Cardiac fibroblast (primary cell): ENCODE measurements at places on chromosomes 12 and 14.
A peak's percentile ranks its signal among the peaks of the same experiment; 100 is the strongest.

- DNase-seq: peak; percentile 76
Observed at GRCh38 chr12:106223485-106224354, 24.1 kb downstream of the CKAP4 start.

- DNase-seq: no peak
Observed at GRCh38 chr12:53601296-53601847, 24.8 kb downstream of the ATF7 start.

DNA sequence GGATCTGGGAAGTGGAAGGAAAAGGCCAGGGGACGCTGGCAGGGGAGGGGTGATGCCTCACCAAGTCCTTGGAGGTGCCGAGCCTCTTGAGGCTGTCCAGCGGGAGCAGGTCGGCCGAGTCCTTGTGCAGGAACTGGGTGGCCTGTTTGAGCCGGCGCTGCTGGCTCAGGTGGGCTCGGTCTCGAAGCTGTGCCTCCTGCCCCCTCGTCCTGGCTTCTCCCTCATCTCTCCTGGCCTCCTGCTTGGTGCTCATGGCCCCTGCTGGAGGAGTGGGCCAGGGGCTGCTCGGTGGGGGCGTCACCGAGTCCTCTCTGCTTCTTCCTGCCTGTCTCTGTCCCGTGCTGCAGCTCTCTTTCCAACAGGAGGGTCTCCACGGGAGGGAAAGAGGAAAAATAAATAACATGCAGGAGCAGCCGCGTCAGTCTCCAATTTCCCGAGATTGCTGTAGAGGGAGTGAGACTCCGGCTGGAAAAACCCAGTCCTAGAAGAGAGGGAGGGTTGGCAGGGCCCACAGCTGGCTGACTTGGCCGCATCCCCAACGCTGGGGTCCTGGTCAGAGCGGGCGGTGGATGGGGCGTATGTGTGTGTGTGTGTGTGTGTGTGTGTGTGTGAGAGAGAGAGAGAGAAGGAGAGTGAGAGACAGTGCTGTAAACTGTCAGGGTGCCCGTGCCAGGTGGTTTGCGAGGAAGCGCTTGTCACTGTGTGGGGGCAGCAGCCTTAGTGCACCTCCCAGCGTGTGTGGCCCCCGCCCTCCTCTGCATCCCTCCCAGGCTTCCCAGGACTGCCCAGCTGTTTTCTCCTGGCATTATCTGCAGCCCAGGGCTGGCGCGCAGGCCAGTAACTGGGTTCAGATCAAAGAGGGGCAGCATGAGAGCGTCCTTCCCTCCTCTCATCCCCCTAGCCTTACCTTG lies at the start of gene NRIP2:
NRIP2 (minus strand) TSS at position 455 of the 911 bp plus-strand sequence; CDS start at position 403, 52 bp downstream.
- peak; percentile 82 for DNase-seq

DNA sequence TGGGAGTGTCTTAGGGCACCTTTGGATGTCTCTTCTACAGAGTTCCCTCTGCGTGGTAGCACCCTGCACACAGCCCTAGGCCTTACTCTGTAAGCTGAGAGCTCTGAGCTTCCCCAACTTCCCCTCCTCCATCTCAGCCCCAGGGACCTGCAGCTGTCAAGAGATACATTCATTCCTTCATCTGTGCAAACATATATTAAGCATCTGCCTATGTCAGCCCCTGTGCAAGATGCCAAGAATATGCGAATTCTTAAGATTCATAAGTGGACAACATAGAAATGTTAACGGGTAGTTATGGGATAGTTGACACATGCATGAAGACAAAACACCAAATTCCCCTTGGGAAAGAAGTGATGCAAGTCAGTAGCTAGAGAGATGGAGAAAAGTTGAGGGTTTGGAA lies 190.8 kb downstream of the SLC41A2 start:
- peak; percentile 22 for DNase-seq

GRCh38 chr12:119134284-119135072 lies 44.3 kb upstream of the HSPB8 start:
- DNase-seq: no peak

- DNase-seq: peak; percentile 36
Observed at GRCh38 chr12:122031342-122032216, 9.9 kb downstream of the BCL7A start.

GRCh38 chr12:124720681-124721500 lies 142.8 kb downstream of the SCARB1 start:
- peak; percentile 80 for DNase-seq

DNA sequence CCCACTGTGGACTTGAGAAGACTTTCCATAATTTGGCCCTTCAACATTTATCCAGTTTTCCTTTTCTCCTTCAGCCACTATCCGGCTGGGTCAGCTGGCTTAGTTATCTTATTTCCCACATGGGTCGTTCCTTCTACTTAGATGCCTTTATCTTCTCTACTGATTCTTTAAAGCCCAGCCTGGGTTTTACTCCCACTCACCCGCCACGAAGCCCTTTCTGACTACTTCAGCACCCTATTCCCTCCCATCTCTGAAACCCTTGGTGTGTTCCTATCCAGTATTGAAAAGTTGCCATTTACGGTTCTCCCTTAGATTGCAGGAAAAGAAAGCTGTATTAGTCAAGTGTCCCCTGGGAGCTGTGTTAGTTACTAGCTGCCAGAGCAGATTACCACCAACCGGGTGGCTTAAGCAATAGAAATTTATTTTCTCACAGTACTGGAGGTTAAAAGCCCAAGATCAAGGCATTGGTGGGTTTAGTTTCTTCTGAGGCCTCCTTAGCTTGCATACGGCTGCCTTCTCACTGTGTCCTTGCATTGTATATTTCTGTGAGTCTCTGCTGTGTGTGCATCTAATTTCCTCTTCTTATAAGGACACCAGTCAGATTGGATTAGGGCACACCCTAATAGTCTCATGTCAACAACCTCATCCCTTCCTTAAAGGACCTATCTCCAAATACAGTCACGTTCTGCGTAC lies 105.5 kb downstream of the GPATCH2L start:
- DNase-seq: peak; percentile 85

DNA sequence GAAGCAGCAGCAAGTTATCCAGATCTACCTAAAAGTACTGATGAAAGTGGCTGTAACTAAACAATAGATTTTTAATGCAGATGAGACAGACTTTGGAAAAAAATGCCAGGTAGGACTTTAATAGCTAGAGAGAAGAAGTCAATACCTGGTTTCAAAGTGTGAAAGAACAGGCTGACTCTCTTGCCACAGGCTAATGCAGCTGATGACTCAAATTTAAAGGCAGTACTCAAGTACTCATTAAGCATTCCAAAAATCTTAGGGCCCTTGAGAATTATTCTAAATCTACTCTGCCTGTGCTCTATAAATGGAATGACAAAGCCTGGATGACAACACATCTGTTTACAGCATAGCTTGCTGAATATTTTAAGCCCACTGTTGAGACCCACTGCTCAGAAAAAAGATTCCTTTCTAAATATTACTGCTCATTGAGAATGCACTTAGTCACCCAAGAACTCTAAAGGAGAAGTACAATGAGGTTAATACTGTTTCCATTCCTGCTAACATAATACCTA lies 68.6 kb upstream of the SYT1 start:
- no peak for DNase-seq

DNA sequence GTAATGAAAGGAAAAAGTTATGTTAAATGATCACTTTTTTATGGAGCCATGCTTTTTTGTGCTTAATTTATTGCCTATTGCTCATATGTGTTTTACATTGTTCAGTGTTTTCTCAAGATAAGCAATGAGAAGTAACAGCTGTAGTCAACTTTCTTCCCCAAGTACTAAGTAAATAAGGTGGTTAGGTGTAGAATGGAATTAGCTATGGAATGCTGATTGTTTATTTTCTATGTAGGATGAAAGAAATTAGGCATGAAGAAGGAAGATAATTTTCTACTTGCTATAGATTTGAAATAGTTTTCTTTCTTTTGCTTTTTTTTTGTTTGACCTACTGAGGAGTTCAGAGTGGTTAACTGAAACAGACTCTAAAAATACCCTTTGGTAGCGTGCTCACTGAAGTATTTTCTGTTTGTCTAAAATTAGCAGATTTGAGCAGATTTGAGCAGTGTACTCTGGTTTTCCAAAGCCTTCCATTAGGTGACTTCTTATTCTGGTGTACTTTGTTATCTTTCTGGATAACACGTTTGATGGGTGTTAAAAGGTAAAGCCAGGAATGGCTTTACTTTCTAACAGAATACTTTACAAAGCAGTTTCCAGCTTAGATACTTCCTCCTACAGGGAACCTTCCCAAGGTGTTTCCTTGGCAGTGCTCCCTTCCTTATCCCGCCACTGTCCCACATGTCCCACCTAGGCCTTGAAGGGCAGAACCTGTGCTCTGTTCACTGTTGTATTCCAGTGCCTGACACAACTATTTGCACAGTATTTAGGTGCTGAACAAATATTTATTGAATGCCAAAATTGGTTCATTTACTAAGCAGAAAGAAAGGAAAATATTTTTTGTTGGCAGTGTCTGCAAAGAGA lies 56.0 kb downstream of the RASSF3 start:
- DNase-seq: peak; percentile 33

DNA sequence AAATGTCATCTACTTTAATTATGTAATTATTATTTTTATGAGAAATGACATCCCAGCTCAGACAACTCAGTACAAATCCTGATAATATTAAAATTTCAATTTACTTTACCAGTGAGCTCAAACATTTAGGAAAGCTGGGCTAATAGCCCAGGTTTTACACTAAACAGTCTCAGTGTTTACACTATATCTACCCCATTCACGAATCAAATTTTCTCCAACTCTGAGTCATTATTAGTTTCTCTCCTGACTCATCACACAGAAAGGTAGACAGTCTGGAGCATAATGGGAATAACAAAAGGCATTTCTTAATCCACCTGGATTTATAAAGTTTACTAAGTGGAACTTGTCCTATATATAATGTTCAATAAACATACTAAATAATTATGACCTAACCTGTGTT lies 5.7 kb downstream of the PAWR start:
- DNase-seq: no peak

- DNase-seq: no peak
Observed at GRCh38 chr12:65389436-65389835, 111.0 kb downstream of the MSRB3 start.

- peak; percentile 66 for DNase-seq
Observed at GRCh38 chr14:29348504-29348903, 579.1 kb downstream of the PRKD1 start.

- DNase-seq: no peak
Observed at GRCh38 chr14:93068711-93069110, 47.0 kb downstream of the ITPK1 start.

DNA sequence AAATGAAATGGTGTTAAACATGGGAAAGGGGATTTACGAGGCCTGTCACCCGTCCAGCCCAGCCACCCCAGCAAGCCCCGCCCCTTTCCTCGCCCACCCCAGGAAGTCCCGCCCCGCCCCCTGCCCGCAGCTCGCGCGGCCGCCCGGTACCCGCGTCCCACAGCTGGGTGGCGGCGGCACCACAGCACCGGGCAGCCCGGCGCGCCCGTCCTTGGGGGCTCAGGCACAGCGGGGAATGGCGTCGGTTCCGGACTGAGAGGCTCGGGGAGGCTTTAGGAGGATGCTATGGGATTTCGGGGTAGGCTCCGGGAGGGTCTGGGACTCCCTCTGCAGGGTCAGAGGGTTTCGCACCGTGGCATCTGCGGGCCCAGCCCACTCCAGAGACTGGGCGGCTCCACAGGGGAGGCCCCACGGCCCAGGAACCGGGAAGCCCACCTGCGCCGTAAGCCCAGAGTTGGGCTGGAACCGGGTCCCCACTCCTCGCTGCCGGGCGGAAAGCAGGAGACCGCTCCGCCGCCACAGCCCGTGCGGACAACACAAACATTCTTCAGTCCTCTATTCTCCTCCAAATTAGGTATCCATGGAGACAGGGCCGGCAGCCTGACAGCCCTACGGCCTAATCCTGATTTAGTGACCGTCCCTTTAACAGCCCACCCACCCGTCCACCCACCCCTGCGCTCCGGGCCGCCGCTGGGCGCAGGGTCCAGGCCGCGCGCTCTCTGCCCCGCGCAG lies 1.4 kb downstream of the FIGNL2 start:
- no peak for DNase-seq

- DNase-seq: no peak
Observed at GRCh38 chr12:104223712-104224111, 8.1 kb downstream of the TXNRD1 start.

GRCh38 chr12:109052414-109053323 lies at the start of gene USP30:
TSS of gene USP30 (plus strand) at chr12:109052576. CDS start at chr12:109052679, 103 bp downstream.
- peak; percentile 90 for DNase-seq

DNA sequence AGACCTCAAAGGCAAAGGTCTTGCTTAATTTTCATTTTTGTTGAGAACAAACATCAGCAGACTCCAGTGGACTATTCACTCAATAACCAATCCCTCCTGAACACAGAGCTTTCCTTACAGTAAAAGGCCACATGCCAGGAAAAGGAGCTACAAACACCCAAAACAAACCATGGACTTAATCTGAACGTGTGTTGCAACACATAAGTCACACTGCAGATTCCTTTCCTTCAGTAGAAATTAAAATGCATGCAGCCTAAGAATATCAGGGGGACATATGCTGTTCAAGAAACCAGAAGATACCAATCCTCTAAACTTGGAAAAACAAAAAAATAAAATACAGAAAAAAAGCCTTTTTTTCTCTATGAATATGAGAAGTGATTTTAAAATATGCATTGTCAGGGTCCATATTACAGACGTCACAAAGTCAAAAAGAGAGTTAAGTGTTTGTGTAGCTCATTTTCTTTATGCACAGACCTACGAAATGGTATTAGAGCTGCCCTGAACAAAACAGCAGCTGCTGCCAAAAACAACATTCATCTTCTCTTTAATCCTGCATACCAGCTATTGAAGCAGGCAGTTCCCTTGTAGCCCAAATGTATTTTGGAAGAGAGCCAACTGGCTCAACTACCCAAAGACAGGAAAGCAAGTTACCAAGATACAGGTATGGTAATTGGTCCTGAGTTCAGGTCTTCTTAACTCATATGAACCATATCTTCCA lies 26.2 kb downstream of the KITLG start:
- peak; percentile 96 for DNase-seq

- DNase-seq: peak; percentile 73
Observed at GRCh38 chr14:75715926-75716780, 55.1 kb downstream of the TTLL5 start.

DNA sequence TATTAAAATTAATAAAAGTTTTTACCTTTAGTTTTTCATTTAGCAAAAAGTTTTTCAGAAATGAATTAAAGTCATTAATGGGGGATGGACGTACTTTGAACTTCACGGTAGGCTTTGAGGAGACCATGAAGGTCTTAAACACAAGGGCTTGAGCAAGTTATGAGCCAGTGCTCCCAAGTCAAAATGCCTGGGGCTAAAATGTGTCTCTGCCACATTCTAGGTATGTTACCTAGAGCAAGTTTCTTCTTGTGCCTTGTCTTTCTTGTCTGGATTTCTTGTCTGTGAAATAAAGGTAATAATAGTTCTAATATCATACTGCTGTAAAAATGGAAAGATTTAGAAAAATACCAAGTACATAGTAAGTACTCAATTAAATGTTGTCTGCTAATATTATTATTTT lies 132.7 kb upstream of the USP15 start:
- no peak for DNase-seq

GRCh38 chr14:37122288-37122687 lies 50.1 kb downstream of the SLC25A21 start:
- DNase-seq: peak; percentile 74

DNA sequence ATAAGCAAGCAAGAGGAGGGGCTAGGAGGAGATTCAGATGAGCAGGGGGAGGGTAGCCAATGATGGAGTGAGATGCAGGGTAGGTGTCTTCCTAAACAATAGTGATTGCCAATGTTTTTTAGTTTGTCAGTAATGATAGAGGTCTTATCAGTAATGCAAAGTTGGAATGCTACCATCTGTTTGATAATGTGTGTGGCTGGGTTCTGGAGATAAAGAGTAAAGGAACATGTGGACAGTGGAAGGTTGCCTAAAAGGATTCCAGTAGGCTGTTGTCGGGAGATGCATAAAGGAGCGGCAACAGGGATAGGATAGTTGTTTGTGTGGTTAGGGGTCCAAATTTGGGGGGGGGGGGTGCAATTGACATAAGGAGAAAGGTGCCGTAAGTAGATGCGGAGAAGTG lies 52.5 kb downstream of the TESPA1 start:
- DNase-seq: no peak

- DNase-seq: no peak
Observed at GRCh38 chr14:69320581-69321365, 60.8 kb downstream of the GALNT16 start.
